ENCODE measurements at places on chromosomes 16 and 17.

- DNase-seq: no peak
Observed at GRCh38 chr17:27381007-27381501, 75.2 kb upstream of the KSR1 start.

DNA sequence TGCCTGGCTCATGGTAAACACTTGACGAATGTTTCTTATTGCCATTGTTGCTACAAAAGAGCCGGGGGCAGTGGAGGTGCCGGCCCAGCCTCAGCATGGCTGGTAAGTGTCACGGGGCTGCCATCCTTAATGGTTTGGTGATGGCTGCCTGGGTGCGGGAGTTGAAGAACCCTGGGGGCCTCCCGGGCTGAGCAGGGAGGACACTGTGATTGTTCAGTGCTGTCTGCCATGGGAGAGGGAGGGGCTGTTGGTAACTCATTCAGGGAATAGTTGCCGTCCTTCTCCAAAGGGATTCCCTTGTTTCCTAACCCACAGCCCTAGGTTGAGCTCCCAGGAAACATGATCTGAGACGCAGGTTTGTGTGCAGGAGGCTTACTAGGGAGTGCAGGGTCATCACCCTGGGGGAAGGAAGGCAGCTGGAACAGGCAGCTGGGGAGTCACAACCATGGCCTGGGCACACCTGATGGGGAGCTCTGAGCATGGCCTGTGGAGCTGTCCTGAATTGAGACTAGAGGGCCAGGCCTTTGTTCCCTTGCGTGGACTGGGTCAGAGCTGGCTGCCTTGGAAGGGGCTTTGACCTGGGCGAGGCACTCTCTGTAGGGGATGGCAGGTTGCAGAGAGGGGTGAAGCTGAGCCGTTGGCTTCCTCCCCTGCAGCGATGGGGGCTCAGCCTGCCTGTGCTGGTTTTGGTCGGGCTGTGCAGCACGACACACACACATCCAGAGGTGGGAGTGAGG lies 85.7 kb downstream of the PLCG2 start:
- DNase-seq: no peak

- no peak for DNase-seq
Observed at GRCh38 chr17:82790391-82790790, 38.5 kb downstream of the TBCD start.

- no peak for DNase-seq
Observed at GRCh38 chr17:48059125-48059668, 11.0 kb downstream of the NFE2L1 start.

DNA sequence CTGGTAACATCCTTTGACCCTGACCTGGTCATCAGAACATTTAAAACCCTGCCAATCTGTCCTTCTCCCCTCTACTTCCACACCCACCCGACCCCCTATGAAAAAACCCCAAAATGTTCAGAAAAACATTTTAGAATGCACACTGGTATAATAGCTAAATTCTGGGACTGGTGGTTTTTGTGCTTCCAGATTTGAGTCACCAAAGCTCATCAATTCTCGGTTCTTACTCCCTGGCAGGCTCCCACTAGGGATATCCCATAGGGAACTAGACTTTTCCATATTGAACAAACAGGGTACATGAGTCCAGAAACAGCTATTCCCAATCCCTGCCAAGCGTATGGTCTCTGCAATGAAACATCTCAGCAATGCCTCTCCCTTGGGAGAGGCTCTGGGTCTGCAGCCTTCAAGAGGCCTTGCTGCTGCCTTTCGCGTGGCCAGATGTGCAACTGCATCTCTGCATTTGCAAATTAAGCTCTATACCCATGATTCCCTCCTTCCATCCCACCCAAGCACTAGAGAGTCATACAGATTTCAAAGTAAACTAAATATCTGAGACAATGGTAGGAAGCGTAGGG lies 67.7 kb downstream of the SMG6 start:
- no peak for DNase-seq

DNA sequence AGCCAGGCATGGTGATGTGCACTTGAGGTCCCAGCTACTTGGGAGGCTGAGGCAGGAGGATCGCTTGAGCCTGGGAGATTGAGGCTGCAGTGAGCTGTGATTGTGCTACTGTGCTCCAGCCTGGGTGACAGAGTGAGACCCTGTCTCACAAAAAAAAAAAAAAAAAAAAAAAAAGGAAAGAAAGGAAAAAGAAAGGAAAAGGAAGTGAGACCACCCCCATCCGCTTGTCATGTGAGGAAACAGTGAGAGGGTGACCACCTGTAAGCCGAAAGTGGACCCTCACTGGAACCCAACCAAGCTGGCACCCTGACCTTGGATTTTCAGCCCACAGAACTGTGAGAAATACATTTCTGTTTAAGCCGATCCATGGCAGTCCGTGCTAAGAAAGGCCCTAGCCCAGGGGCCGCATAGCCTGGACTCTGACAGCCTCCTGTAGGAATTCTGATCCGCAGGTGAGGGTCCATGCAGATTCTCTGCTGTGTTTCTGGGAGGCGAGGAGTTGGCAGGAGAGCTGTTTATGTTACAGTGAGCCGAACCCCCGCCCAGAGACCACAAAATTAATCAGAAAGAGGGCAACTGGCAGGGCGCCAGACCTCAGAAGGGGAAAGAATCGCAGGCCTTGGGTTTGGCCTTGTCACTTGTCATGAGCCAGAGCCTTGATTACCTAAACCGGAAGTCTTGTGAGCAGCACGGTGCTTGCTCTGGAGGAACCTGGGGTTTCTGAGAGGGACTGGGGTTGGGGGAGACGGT lies 945 bp downstream of the SGSH start:
- DNase-seq: peak; percentile 25

DNA sequence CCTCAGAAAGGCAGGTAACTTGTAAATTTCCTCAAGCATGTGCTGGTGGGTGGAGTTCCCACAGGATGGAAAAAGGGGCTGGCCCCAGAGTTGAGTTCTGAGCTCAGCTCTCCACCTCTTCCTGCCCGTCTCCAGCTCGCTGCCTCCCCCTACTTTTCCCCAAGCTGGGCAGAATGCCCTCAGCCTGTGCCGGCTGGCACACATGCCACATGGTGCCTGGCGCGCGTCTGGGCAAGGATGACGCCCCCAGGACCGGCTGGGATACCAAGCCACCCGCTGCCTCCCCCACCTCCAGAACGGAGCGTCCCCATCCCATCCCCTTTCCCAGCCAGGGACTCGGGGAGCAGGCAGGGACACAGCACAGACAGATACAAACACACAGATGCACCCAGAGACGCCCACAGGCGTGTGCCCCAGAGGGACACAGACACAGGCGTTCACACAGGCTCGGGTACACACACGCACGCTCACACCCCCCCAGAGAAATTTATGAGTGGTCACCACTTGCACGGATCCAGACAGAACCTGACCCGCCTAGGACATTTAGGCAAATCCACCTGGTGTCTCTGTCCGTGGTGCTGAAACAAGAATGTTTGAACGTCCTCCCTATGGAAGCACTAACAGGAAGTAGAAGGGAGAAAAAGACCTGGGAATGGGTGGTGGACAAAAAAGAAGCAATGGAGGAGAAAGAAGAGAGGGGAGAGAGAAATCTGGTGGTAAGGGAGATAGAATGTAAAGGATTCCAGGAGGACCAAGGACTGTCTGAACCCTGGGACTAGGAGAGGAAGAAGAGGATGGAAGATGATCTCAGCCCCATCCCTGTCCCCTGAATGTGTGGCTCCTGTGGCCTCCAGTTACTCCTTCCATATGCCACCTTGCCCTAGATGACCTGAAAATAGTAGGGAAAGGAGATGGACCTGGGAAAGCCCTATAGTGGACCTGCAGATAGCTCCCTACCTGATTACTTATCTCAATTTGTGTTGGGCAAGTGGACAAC lies 15.5 kb downstream of the NEUROD2 start:
- DNase-seq: peak; percentile 38

DNA sequence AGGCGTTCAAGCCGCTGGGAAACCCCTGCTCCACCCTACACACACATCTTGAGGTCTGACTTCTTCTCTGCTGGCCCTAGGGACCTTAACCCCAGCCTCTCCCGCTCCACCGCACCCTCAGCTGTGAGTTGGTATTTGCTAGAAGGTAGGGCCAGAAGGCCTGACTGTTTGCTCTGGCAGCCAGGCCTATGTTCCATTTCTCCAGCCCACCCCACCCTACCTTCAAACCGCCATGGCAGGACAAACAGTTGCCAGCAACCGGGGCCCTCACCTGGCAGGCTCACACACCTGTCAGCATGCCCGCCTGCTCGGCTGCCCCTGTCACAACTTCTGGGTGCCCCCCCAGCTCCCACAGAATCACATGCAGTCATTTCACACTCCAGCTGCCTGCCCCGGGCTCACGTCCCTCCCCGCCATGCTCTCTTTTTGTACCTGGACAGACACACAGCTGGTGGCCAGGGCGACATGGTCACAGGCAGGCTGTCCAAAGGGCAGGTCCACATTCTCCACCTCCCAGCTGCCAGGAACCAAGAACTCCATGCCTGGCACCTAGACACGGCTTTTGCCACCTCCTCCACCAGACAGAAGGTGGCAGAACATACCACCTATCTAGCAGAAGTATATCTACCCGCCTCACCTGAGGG lies 2.6 kb upstream of the ATP2A3 start:
- DNase-seq: no peak

DNA sequence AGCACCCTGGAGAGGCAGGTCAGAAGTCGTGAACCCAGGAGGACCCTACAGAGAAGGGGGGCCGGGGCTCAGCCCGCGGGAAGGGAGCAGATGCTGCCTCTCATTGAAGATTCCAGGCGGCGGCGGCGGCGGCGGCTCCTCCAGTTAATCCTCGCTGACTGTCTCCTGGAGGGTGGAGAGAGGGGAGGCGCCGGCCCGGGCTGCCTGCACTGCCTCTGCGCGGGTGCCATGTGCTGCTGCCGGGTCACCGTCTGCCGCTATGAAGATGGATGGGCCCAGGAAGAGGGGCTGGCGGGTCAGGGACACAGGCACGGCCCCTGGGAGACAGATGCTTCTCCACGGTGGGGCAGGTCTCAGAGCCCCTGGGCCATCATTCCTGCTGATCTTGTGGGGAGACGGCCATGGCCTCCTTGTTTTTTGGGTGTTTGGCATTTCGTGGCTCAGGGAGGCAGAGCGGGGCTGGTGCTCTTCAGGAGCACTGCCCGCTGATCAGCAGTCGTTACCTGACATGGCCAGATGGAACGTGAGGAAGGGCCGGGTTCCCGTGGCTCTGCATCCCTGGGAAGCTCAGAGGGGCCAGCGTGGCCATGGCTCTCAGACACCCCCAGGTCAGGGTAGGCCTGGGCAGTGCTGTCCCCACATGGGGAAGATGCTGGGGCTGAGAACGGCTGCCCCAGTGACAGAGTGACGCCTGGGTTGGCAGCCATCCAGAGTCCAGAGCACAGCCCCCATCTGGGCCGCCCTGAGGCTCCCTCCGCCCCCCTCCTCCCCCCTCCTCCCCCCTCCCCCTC lies 36.1 kb downstream of the GINS2 start:
- DNase-seq: no peak

- no peak for DNase-seq
Observed at GRCh38 chr16:71340406-71340805, 18.1 kb upstream of the CALB2 start.

DNA sequence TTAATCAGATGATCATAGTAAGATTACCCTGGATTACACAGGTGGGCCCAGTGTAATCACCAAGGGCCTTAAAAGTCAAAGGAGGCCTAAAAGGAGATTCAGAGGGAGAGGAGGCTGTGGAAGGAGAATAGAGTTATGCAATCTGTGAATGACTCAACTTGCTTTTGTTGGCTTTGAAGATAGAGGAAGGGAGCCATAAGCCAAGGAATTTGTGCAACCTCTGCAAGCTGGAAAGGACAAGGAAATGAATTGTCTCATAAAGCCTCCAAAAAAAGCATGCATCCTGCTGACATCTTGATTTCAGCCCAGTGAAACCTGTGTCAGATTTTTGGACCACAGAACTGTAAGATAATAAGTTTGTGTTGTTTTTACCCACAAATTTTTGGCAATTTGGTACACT lies 109.6 kb downstream of the CNTNAP4 start:
- no peak for DNase-seq

DNA sequence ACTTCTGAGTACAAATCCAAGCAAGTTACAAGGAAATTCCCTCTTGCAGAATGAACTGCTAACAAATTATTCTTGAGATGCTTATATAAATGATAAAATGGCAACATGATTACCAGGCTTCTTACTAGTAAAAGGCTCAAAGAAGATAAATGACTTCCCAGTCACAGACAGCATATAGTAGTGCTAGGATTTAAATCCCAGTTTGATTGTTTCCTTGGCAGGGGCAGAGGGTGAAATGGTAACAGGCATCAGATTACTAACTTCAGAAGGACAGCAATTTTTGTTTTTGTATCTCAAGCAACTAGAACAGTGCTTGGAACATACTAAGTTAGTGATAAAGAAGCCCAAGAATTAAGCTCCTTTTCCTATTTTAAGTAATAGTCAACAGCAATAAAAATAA lies 102.8 kb downstream of the SSH2 start:
- no peak for DNase-seq

DNA sequence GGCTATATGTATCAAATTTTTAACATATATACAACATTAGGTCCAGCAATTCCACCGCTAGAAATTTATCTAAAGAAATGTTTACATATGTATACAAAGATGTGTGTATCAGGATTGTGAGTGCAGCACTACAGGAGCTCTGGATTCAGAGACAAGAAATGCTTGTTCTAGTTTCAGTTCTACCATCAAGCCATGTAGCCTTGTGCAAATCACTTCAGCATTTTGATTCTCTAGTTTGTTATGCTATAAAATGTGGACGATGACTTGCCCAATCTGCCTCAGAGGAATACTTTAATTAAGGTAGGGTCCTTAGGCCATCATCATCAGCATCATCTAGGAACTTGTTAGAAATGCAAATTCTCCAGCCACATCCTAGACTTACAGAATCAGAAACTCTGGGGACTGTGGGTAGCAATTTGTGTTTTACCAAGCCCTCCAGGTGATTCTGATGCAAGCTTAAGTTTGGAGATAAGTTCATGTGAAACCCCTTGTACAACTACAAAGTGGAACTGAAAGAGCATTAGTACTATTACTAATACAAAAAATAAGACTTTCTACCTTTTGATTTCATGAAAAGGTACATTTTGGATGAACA lies 131.2 kb upstream of the CORO6 start:
- no peak for DNase-seq

DNA sequence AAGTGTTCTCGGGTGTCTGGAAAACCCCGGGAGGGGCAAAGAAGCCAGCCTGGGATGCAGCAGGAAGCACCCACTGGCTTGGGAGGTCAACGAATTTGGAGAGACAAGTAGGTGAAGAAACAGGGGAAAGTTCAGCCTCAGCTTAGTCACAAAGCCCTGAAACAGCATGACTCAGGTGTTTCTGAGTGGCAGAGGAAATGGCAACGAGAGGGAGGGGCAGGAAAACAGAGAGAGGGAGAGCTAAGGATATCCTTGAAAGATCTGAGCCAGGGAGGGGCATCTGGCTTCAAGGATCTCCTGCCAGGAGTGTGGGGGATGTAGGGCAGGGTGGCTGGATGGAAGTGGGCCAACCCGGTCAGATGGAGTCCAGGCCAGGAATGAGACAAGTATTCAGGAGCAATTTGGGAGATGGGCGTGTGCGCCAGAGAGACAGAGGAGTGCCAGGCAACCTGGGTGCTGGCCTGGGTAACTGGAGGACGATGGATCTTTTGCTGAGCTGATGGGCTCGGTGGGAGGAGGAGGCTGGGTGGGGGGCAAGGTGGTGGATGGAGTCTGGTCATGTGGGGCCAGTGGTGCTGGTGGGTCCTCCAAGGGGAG lies 27.2 kb downstream of the ABCC3 start:
- DNase-seq: no peak

All from forelimb muscle (tissue), 1 donor.